ENCODE measurements at places on chromosomes 16 and 17. TPM values are rescaled to one million over a fixed set of nuclear protein-coding genes. Genes with fewer than 3 reads are reported as not detected.

CCL8 gene
- not detected for total RNA-seq

TEX14 gene
- 0.25 TPM for total RNA-seq

MSLN gene
- not detected for total RNA-seq

SLFN13 gene
- total RNA-seq: 23.3 TPM

PRSS36 gene
- total RNA-seq: 0.31 TPM

GPATCH8 gene
- 37.3 TPM for total RNA-seq

IGFALS gene
- not detected for total RNA-seq

CCL13 gene
- total RNA-seq: not detected

CTRB2 gene
- total RNA-seq: not detected

GPR142 gene
- total RNA-seq: not detected

EME1 gene
- total RNA-seq: 30.4 TPM

WNT9B gene
- not detected for total RNA-seq

CXCL16 gene
- total RNA-seq: 1.6 TPM

TMC5 gene
- not detected for total RNA-seq
